ENCODE measurements at places on chromosomes 2 and 18. TPM values are rescaled to one million over a fixed set of nuclear protein-coding genes. Genes with fewer than 3 reads are reported as not detected.

Gene DSG1
- not detected for total RNA-seq

DNA sequence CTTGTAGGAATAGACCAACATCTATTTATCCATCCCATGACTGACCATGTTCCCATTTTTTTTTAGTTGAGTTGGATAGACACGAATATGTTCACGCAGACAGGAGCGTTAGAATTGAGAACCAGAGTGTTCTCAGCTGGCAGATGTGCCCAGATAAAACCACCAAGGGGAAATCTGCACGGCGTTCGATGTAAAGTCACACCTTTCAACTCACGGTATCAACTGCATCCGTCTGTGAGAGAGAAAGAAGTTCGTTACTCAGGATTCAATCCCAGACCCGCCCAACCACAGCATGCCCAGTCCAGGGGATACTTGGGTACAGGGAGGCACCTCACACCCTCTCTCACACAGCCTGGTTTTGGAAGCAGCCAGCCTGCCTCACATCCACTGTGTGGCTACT, 26.1 kb downstream of the MAL start:
- H3K27me3 ChIP-seq, result no peaks in the 10 kb centered on the region
- H3K27ac ChIP-seq, result peak overlapping the region; percentile 21
- no peak for DNase-seq
- peaks cover 61% of the 10 kb centered on the region for H3K4me1 ChIP-seq

GRCh38 chr18:13270279-13270855, 51.8 kb downstream of the LDLRAD4 start:
- no peak overlapping the region for H3K4me3 ChIP-seq
- no peaks in the 10 kb centered on the region for H3K36me3 ChIP-seq
- no peak overlapping the region for H3K27ac ChIP-seq
- no peak for DNase-seq

Gene TNFRSF11A
- 8.0 TPM for total RNA-seq

- no peaks in the 10 kb centered on the region for H3K4me1 ChIP-seq
- peaks cover 30% of the 10 kb centered on the region for H3K27me3 ChIP-seq
- no peak overlapping the region for H3K4me3 ChIP-seq
- no peak overlapping the region for H3K27ac ChIP-seq
- no peaks in the 10 kb centered on the region for H3K36me3 ChIP-seq
- no peak for DNase-seq
Observed at GRCh38 chr2:240200230-240201051, 60.0 kb upstream of the OTOS start.
